GM12892 (cell line): ENCODE measurements at places on chromosomes 6 and 20.

DNA sequence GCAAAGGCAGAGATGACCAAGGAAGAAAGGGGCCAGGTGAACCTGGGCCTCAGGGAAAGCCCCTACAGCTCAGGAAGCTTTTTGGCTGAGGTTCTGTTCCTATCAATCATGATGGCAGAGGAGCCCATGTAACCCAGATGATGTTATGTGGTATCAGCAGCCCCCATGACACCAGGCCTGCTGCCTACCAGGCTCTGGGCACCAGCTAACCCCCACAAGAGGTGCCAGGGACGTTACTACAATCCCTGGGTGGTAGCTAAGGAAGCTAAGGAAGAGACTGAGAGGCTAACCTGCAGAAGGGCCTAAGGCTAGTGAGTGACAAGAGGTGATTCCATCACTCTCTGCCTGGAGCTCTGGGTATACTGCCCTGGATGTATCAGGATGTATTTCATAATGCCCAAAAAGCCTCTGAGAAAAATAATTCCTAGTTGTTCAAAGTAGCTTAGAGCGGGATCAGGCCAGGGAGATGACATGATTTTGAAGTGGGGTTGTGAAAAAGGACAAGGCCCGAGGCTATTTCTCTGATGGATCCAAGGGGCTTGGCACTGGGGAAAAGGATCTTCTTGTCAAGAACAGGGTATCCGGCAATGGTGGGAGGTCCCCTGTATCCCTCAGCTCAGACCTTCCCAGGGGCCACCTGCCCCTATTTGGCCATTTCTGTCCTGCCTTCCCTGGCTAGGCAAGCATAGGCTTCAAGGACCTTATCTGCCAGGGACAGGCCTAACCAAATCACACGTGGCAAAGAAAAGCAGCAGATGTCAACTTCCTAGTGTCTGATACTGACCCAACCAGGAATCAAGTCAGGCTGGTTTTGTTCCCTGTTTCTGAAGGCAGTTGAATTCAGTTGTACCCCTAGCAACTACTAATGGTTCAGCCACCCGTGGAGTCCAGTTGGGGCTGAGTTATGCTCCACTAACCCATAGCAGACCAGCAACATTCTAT is 41.3 kb downstream of the PANK2 start:
- DNase-seq, result no peak

- DNase-seq, result no peak
Measured at GRCh38 chr20:33681728-33682353, 4.3 kb downstream of the E2F1 start.

DNA sequence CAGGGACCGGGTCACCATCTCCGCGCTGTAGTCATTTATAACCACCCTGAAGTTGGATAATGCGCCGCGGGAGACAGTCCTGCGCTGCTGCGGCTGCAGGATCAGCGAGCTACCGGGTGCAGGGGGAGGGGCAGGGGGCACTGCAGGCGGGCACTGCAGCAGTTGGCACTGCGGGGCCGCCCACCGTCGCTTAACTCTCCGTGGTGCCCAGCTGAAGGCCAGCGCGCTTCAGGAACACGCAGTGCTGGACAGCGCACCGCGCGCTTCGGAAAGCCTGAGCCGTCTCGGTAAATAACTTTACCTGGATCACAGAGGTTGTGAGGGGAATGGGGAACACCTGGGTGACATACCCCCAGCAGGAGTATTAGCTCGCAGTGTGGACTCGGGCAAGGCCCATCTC is 12.4 kb upstream of the LRFN2 start:
- DNase-seq, result no peak

- no peak for DNase-seq
Measured at GRCh38 chr6:82419132-82419581, 55.5 kb downstream of the TPBG start.

DNA sequence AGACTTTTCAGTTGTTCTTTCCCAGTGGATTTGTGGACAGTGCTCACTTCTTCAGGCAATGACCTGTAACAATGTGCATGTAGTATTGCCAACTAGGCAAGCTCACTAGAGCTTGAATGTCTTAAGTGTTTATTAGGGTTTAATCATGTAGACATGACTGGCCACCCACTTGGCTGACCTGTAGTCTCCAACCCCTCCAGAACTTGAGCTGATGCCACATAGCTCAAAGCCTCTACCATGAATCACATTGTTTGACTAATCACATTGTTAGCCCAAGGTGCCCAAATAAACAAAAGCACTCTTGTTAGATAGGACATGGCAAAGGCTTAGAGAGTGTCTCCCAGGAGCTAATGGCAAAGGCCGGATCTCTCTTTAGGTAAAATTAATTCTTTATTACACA is 272.7 kb downstream of the GRIK2 start:
- no peak for DNase-seq

DNA sequence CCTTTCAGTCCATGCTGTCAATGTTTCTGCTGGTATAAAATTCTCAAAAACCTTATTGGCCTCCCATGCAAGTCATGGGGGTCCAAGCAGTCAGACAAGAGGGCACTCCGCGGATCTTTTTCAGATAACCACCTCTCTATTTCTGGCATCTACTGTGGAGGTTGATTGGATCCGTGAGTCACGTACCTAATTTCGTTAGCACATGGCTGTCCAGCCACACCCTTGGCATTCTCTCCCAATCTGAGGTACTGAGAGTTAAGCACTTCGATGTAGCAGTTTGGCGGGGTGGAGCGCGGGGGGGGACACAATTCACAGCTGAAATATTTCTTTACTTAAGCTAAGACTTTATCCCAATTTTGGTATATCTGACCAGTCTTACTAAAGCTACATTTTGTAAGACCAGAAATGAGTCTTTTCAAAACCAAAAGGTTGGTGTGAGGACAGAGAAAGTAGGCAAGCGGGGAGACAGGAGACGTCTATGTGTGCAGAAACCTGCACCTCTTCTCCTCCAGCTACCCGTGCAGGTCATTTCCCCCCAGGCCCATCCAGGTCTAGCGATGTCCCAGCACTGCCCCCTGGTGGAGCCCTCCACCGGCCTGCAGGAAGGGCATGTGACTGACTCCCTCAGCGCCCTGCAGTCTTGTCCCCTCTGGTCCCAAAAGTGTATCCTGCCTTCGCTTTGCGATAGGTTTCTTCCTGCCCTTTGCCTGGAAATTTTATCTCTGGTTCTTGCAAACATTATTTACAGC is 113.1 kb downstream of the ADAT2 start:
- no peak for DNase-seq

DNA sequence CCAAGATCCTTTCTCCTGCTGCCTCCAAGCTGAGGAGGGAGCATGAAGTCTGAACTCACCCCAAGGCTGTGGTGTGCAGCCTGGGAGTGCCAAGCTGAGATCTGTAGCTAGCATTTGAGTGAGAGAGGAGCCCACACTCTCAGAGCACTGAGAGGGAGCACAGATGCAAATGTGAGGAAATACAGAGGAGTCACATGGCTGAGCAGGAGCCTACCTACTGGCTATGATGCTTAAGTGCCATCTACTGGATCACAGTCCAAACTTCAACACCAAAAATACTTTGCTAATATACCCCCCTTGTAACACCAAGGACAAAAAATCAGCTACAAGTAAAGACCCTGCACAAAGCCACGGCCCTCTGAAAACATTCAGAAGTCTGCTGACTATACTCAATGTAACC is 94.4 kb upstream of the IMPG1 start:
- DNase-seq, result no peak

DNA sequence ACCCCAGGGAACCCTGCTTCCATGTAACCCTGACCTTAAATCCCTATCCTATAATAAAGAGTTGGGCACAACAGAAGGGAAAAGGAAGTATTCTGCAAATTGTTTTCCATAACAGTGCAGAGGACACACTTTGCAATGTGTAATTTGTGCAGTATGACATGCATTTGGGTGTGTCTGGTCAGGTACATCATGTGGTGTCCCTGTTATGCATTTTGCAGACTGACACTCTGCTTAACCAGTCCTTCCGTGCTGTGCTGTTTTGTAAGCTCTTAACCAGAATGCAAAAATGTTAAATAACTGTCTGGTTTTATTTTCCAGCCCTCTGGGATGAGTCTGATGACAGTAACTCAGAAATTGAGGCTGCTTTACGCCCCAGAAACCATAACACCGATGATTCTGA is 57.0 kb upstream of the XRN2 start:
- no peak for DNase-seq

DNA sequence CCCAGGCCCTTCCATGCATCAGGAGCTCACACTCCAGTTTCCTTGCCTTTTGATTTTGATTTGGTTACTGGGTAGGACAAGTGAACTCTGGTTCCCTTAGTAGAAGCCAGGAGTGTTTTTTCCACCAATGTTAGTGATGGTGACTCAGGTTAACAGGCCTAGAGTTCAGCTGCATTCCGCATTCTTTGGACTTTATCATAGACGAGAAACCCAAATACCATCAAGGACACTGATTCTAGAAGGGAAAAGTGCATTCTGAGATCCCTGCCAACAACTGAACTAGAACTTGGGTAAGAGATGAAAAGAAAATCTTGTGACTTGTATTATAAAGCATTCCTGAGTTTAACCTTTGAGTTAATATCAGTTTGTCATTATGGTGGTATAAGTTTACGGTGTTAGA is 8.9 kb downstream of the GSS start:
- DNase-seq, result no peak

DNA sequence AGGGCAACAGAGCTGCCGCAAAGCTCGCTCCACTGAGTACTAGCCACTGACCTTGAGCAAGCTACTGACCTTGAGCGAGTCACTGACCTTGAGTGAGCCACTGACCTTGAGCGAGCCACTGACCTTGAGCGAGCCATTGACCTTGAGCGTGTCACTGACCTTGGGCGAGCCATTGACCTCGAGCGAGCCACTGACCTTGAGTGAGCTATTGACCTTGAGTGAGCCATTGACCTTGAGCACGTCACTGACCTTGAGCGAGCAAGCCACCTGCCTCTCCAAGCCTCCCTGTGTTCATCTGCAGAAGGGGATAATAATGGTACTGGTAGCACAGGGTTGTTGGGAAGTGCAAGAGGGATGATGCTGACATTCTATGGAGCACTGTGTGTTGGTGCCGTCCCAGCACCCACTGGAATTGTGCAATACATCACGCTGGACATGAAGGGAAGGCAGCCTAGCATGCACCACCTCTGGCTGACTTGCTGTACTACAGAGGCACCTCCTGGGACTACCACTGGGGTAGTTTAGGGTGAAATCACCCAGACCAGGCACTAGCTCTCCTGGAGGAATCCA is 60.2 kb downstream of the CTCFL start:
- no peak for DNase-seq

- no peak for DNase-seq
Measured at GRCh38 chr6:166285233-166285632, 23.0 kb downstream of the PRR18 start.

DNA sequence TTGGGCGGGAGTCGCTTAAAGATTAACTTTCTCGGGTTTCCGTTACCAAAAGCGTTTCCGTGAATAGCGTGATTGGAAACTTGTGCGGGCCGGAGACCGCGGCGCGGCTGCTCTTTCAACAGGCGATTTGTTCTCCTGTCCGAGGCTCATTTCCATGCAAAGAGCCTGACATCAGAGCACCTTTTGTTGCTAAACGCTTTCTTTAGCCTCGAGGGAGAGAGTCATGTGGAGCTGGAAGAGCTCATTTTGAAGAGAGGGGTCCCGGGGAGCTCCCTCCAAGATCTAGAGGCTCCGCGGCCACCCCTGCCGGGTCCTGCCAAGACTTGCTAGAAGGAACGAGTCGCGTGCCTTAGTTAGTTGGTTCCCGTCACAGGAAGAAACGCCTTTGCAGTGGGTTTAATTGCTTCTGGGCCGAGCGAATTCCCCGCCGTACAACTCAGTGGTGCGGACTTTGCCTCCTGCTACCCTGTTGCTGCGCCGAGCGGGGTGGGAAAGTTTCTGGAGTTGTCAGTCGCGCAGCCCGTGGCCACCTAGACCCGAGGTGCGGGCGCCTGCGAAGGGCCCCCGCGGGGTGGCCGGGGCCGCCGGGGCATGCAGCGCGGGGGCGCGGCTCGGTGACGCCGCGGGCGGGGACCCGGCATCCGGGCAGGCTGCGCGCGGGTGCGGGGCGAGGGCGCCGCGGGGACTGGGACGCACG is at the start of gene SASH1:
TSS of gene SASH1 (plus strand) at position 489 of the 697 bp plus-strand sequence. CDS start 230 bp downstream, outside the sequence.
- DNase-seq, result no peak

GRCh38 chr20:35360033-35360432 is 51.7 kb downstream of the UQCC1 start:
- no peak for DNase-seq

GRCh38 chr6:142550310-142551063 is 248.7 kb downstream of the ADGRG6 start:
- no peak for DNase-seq

DNA sequence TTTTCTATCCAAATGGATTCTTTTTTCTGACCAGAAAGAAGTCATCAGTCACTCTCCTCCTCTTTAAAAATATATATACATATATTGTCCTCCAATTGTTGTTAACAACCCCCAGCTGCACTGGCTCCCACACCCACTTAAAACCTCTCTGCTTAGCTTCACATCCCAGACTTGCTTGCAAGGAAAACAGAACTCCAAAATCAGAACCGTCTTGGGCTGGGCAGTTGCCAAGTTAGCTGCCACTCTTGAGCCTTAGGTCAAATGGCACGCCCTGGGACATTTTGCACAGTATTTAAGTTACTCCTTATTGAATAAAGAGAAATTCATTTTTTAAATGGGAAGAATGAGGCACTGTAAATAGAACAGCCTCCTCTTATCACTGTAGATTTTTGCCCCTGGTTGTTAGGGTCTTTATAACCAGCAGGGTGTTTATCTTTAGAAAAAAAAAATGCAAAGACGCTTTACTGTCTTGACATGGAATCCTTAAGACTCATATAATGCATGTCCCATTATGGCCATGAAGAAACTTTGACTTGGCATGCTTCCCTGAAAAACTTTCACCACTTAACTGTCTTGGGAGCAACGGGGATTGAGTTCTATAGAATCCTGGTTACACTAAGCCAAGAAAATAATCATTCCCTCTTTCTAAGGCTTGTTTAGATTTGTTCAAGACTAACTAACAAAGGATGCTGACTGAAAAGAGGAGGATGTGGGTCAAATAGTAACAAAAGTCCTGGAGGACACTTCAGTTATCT is 204.5 kb downstream of the ISM1 start:
- DNase-seq, result no peak

GRCh38 chr6:152301021-152301764 is 336.0 kb downstream of the SYNE1 start:
- DNase-seq, result no peak

GRCh38 chr6:26351544-26351953 is 13.4 kb upstream of the BTN3A2 start:
- DNase-seq, result no peak

DNA sequence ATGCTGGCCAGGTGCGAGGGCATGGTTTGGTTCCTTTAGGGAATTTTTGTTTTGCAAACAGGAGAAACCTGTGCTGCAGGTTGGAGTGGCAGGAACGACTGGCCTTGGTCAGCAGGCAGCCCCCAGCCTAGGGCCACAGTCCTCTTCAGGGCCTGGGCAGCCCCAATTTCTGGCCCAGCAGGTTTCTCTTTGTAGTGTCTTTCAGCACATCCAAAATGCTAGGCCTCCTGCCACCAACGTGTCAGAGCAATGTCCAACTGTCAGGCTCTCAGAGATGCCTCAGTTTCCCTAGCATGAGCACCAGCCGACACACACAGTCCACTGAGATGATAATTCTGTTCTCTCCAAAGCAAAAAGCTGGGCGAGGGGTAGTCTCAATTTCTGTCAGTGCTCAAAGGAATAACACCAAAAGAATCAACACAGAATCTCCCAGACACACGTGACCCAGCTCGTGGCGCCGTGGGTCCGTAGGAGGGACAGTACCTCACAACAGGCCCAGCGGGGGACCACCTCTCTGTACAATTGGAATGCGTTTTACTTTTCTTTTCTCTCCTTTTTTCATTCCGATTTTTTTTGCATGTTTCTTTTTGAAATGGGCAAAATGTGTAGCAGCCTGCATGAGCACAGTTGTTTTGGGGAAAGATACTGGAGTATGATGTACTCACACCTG is 125.9 kb downstream of the TAF4 start:
- DNase-seq, result no peak
